ENCODE measurements at places on chromosomes 7 and 10.

GRCh38 chr10:54940418-54940817, 139.4 kb upstream of the PCDH15 start:
- no peak for DNase-seq

GRCh38 chr7:88315522-88315921, 8.8 kb upstream of the STEAP4 start:
- no peak for DNase-seq

DNA sequence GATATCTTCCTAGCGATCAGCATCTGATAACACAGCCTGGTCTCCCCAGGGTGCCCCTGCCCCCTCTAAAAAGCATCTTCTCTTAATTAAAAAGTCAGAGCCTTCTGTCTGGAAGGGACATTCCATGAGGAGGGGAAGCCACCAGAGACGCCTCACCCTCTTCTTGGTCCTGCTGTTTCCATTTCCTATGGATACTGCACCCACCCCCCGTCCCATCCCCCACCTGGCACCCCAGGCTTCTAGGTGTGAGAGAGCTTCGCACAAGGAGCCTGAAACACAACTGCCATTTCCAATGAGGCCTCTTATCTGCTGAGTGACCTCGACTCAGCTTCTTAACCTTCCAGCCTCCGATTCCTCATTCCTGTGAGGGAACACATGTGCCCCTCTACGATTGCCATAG, 51.4 kb downstream of the COL13A1 start:
- DNase-seq: no peak

DNA sequence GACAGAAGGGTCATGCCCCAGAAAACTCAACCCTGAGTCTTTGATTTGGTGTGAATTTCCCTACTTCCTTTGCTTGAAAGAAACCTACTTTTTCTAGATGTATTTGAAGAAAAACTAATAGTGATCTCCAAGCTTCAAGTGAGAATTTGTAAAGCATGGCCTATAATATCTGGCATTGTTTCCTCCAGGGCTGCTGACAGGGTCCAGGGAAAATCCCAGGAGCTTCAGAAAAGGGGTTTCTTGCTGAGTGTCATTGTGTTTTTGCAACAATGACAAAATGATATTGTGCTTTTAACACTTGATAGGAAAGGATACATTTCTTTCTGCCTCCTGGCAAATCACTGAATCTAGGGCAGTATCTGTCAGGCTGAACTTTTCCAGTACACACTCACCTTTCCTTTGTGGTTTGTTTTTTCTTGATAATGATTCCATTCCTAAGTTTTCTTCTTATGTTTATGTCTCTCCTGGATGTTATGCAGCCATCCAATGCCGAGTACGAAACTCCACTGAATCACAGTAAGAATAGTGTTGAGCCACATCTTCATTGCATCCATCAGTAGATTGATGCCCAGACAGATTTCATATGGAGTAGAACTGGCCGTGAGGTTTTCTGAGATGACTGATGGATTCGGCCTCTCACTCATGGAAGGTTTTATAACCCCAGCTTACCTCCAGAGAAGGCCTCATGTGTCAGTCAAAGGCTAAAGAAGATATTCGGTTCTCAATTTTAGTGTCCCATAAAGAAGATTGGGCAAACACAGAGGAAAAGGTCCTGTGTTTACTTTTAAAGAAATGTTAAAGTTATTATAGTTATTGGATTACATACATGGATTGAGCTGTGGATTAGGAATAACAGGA, 76.9 kb upstream of the STEAP1B start:
- no peak for DNase-seq

GRCh38 chr7:117229350-117229749, 93.5 kb downstream of the WNT2 start:
- DNase-seq: no peak

GRCh38 chr10:11144626-11145494, 127.2 kb downstream of the CELF2 start:
- no peak for DNase-seq

DNA sequence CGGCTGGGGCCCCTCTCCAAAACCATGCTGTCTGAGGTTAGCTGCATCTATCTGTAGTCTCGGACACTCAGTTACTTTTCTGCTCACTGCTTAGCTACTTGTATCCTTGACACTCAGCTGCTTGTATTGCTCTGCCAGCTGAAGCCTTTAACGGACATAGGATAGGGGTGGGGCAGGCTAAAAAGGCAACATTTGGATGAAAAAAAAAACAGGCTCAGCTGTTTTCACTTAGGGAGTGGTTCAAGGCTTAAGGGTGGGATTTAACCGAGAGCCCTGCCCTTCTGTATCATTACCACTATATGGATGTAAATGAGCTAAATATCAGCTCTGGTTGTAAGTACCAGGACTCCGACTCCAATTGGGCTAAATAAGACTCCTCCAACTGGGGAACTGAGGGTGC, 28.6 kb downstream of the LSMEM1 start:
- DNase-seq: no peak

- DNase-seq: peak; percentile 11
These were observed 121.0 kb downstream of the HIP1 start for GRCh38 chr7:75617634-75618234.

- DNase-seq: no peak
These were observed 139.3 kb downstream of the CXCL12 start for GRCh38 chr10:44245601-44245938.

GRCh38 chr10:74418285-74418872, 267.4 kb downstream of the ADK start:
- no peak for DNase-seq

- no peak for DNase-seq
These were observed 480.6 kb downstream of the IPMK start for GRCh38 chr10:57786850-57787750.

GRCh38 chr7:2906197-2906931, 62.3 kb upstream of the GNA12 start:
- no peak for DNase-seq

DNA sequence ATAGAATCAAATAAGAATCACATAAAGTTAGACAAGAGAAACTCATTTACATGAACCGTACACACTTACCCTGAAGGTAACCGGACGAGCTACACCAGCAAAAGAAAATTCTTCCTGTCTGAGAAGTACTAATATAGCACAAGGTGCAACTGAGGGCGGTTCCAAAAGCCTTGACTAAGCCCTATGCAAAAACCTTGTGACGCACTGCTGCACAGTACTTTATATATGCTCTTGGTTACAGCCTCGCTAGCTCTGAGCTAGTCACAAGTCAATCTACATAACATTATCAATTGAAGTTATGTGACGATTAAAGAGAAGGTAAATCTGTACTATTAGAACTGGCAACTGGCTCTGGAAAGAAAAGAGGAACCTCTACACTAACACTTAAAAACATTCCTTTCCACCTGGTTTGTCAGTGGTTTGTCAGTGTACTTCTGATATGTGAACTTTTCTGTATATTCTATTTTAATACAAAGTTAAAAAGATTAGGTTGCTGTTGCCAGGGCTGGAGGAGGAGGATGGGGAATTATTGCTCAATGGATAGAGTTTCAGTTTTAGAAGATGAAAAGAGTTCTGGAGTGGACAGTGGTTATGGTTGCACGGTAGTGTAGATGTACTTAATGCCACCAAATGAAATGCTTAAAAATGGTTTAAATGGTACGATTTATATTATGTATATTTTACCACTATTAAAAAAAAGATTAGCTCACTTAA, 21.6 kb downstream of the NT5C3A start:
- DNase-seq: peak; percentile 69

DNA sequence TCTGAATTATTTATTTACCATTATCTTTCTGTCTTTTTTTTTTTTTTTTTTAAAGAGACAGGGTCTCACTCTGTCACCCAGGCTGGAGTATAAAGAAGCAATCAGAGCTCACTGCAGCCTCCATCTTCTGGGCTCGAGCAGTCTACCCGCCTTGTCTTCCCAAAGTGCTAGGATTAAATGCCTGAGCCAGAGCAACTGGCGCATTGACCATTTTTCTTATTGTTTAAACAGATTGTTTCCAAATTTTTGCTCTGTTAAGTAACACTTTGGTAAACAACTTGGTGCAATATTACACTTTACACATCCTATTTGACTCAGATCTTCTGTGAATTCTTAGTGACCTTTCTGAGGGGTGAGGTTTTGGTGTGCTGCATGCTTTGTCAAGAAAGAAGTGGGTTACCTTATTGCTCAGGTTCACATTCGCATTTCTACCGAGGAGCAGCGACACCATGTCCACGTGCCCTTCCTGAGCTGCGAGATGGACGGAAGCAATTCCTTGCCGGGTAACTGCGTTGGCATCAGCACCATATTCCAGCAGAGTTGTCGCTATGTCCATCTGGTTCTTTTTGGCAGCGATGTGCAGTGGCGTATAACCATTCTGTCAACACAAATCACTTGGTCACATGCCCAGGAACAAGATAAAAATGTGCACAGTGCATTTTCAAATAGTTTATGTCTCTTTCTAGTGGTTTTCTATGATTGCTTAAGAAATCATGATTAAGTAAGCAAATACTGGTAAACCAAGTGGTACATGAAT, 203.2 kb downstream of the ANK3 start:
- no peak for DNase-seq

DNA sequence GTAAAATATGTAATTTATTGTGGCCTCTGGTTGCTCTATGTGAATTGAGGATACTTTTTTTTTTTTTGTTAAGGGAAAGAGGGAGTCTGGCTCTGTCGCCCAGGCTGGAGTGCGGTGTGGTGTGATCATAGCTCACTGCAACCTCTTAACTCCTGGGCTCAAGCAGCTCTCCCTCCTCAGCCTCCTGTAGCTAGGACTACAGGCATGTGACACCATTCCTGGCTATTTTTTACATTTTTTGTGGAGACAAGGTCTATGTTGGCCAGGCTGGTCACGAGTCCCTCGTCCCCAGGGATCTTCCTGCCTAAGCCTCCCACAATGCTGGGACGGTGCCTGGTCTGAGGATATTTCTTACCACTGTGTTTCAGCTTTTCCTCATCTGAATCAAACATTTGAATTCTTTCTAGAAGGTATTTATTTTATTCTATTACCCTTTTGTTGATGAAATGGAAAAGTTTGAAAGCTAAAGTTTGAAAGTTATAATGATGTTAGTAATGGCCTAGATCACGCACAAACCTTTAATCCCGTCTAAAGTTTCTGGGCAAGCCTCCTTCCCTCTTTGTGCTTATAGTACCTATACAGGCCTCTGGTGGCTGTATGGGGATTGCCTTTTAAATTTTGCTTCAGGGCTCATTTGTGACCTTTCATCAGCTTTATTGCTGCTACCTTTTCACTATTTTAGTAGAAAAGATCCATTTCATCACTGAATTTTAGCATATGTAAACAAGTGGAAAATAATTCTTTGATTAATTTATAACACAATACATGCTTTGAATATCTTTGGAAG, 2.0 kb downstream of the IFRD1 start:
- DNase-seq: no peak

DNA sequence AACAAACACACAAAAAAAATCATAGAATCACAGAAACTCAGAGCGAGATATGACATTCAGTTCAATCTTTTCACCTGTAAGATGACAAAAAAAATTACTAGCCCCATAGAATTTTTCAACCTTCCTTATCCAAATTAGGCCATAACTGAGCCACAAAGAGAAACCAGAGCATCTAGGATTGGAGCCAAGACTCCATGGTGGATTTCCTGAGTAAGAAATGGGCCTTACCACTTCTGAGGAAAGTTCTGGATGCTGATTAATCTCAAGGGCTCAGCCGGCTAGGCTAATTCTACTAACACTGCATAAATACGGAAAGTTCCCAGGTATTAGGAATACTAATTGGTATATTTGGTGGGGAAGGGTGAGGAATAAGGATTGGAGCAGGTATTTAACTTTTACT, 16.8 kb downstream of the LIPM start:
- DNase-seq: no peak

- DNase-seq: no peak
These were observed 27.2 kb downstream of the EBF3 start for GRCh38 chr10:129936923-129937300.

GRCh38 chr10:132984801-132985545, 42.6 kb upstream of the CFAP46 start:
- no peak for DNase-seq

GRCh38 chr10:80205477-80206276, at the start of gene ANXA11:
Gene ANXA11, minus strand, starts transcription at chr10:80205537. Its CDS starts 32,676 bp downstream, at chr10:80172861.
- DNase-seq: peak; percentile 78

DNA sequence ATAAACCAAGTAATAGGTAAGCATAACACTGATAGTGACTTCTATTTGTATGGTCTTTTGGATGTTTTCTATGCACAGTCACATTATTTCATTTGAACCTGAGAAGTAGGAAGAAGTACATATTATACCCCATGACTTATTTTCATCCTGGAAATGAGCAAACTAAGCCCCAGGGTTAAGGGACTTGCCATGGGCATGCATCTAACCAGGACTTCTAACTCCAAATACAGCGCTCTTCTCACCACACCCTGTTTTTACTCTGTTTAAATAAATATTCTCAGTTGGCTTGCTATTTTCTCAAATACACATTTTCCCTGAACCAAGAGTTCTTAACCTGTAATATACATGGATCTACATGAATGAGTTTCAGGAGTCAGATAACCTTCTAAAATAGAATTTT, 16.3 kb downstream of the GNG11 start:
- DNase-seq: no peak

- no peak for DNase-seq
These were observed 41.7 kb downstream of the FAS start for GRCh38 chr10:89032141-89032891.

GRCh38 chr10:97796651-97797050, 24.9 kb upstream of the SFRP5 start:
- DNase-seq: no peak

DNA sequence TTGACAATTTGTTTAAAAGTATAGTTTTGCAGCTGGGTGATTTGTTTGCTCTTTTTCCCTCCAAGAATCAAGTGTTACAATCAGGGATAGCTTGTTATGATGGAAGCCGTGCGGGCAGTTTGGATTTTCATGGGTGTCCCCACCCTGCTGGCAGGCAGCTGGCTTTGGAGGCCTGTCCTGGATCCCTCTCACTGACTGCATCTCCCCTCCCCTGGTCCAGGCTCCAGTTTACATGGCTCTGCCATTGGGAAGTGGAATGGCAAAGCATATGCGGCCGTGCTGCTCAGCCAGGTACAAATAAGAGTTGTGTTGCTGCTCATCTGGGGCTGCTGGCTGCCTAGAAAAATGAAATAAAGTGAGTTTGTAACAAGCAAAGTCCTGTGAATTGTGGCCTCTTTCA, 76.0 kb downstream of the CXCL12 start:
- DNase-seq: no peak

- no peak for DNase-seq
These were observed 614.2 kb upstream of the FOXK1 start for GRCh38 chr7:4067874-4068273.

- no peak for DNase-seq
These were observed 94.0 kb downstream of the MLLT10 start for GRCh38 chr10:21628023-21628422.

- DNase-seq: no peak
These were observed 2.0 kb downstream of the HECW1 start for GRCh38 chr7:43114458-43114780.

GRCh38 chr7:44625526-44626471, 19.4 kb downstream of the OGDH start:
- DNase-seq: no peak

DNA sequence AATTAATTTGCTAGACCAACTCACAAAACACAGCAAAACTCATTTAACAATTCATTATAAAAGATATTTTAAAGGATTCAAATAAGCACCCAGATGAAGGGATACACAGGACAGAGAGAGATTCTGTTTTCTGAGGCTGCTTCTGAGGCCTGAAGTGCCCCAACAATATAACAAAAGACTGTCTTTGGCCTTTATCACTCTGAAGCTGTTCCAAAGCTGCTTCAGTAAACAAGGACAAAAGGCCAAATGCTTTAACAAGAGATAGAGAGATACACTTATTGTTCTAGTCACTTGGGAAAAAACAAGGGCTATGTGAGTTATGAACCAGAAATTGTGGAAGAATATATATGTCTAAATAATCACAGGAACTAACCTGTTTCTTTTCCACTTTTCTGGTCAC, 223.7 kb downstream of the CXCL12 start:
- no peak for DNase-seq

- no peak for DNase-seq
These were observed 1138.6 kb upstream of the SORCS1 start for GRCh38 chr10:108303149-108303548.

Data from effector CD4-positive, alpha-beta T cell (primary cell).